ENCODE measurements at places on chromosomes 2 and 18. TPM values are rescaled to one million over a fixed set of nuclear protein-coding genes. Genes with fewer than 3 reads are reported as not detected.
A peak's percentile ranks its signal among the peaks of the same experiment; 100 is the strongest.

VWA3B gene
- total RNA-seq, result 4.1 TPM

SFT2D3 gene
- 12.5 TPM for total RNA-seq

SMYD1 gene
- 0.87 TPM for total RNA-seq

HOXD11 gene
- 0.21 TPM for total RNA-seq

DNA sequence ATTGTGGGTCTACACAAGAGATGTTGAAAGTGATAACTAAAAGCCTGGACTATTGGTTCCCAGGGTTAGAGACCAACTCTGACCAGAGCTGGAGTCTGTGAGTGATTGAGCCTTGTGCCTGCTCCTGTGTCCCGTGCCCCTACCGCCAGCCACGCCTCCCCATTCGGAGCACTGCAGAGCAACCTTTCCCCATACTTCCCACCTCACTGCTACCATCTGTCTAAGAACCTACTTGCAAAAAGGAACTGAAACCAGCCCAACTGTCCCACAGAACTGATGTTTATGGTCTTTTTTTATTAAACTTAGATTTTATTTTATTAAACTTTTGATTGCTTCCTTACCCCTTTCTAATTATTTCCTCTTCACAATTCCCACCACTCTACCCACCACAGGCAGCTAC lies 300.3 kb upstream of the MGAT5 start:
- no peak for DNase-seq

GRCh38 chr18:74942319-74942910 lies 266.5 kb downstream of the PTGR3 start:
- no peak for DNase-seq

GRCh38 chr2:37820471-37820986 lies 104.6 kb upstream of the RMDN2 start:
- no peak for DNase-seq

DNA sequence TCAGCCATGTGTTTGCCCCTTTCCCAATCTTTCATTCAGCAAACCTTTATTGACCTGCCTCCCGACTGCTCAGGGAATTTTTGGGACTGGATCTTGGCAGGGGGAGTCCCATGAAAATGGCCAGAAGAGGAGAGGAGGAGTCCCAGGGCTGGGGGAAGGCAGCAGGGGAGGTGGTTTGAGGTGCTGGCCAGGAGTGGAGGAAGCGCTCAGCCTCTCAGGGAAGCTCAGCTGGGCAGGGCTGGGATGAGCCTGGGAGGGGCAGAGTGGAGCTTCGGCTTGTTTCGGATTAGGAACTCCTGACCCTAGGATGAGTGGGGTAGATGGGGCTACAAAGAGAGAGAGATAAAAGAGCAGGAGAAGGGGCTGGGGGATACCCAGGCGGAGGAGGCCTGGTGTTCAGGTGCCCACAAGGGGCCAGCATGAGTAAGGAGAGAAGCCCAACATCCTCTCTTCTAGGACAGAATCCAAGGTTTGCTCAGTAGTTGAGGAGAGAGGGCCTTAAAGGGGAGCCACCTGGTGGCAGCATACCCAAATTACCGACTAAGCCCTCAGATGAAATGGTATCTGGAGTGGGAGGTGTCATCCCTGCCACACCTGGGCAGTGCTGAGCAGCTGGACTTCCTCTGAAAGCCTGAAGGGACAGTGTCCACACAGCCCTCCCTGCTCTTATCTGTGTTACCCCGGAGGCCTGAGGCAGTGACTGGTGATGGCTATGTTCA lies 91.1 kb downstream of the INHBB start:
- peak; percentile 37 for DNase-seq

GRCh38 chr18:23106575-23106974 lies 28.7 kb upstream of the CABLES1 start:
- DNase-seq, result no peak

DNA sequence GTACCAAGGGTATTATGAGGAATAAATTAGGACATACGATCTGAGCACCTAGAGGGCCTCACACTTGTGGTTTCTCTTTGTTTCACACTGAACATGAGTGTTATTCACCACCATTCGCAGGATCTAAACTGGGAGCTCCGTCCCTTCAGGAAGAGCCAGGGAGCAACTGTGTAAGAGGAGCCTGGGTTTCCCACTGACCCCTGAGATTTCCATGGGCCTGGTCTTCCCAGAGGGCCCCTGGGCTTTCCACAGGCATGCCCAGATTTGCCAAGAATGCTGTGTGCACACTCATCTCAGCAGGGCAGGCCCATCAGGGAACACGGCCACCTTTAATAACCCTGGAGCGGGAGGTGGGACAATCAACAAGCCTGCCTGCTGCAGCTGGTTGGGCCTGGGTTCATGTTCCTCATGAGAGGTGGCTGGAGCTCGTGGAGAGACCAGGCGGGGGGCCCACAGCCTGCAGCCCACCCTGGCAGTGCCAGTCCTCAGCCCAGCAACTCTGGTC lies 416.8 kb upstream of the MYT1L start:
- DNase-seq, result no peak

DNA sequence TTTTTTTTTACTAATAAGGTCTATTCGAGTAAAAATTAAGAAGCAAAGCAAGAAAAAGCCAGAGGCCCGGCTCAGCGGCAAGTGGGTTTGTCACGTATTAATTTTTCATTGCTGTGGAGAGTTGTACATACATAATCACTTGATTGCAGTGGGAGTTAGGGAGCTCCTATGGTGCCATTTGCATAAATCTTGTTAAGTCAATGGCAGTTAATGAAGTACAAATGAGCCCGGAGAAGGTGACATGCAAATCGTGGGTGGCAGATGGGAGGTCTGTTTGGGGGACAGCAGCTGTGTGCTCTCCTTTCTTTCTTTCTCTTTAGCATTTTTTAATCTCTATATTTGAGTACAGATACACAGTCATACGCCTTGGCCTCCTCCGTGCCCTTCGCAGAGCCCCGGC lies 317.0 kb downstream of the AGAP1 start:
- DNase-seq, result no peak

DNA sequence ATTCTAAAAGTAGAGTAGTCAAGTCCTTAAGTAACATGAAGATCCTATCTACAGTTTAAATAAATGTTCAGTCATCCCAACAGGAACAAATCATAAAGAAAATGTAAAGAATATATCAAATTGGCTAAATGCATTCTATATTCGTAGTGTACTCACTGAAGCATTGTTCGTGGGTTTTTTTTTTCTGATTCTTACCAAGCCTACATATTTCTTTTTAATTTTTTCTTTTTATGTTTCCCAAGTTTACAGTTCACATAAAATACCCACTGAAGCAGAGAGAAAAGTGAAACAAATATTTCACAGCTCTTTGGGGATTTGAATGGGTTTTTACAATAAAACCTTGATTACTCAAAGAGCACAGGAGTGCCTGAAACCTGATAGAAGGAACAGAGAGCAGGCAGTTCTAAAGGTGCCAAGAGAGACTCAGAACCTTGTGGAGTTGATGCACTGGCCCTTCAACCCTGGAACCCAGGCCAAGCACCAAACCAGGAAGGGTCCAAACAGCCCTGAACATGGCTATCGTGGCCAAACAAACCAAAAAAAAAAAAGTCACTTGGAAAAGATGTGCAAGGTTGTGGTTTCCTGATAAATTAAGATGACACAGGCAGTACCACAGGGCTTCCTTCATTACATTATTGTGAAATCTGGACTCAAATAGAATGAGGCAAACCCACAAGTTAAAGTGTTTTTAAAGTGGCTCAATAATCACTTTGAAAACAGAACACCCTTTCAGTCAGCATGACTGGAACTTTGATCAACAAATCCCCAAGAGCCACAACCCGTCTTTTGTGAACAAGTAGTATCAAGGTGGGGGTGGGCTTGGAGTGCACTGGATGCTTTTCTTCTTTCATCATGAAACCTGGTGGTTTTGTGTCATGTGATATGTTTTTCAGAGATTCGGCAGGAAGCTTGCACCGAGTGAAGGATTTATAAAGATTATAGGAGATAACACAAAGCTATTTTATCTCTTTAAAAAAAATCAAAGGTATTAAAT lies 245.0 kb upstream of the FN1 start:
- DNase-seq, result no peak

GRCh38 chr2:110219496-110220189 lies 7.3 kb upstream of the MTLN start:
- no peak for DNase-seq

DNA sequence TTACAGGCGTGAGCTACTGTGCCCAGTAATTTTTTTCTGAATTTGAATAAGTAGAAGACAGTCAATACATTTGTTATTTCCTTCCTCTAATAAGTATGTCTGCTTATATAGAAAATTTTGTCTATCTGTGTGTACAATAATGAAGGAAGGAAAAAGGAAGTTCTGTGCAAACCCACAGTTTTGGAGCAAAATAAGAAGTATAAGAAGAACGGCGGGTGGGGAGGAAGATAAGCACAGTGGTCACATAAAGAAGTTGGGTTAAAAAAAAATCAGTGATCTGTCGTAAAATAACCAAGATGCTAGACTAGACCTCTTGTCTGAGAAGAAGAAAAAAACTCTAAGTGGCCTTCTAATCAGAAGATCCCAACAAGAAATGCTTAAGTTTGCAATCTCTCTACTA lies 20.2 kb downstream of the MGAT4A start:
- no peak for DNase-seq

DNA sequence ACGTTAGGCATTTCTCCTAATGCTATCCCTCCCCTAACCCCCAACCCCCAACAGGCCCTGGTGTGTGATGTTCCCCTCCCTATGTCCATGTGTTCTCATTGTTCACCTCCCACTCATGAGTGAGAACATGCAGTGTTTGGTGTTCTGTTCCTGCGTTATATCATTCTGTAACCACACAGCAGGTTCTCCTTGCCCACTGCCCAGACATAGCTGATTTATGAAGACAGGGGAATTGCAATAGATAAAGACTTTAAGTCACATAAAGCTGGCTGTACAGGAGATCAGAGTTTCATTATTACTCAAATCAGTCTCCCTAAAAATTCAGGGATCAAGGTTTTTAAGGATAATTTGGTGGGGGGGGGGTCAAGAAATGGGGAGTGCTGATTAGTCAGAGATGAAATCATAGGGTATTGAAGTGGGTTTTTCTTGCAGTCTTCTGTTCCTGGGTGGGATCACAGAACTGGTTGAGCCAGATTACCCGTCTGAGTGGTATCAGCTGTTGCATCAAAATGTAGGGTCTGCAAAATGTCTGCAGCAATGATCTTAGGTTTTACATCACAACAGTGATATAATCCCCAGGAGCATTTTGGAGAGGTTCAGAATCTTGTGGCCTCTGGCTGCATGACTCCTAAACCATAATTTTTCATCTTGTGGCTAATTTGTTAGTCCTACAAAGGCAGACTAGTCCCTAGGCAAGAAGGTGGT lies 392.1 kb upstream of the KCNJ3 start:
- no peak for DNase-seq

DNA sequence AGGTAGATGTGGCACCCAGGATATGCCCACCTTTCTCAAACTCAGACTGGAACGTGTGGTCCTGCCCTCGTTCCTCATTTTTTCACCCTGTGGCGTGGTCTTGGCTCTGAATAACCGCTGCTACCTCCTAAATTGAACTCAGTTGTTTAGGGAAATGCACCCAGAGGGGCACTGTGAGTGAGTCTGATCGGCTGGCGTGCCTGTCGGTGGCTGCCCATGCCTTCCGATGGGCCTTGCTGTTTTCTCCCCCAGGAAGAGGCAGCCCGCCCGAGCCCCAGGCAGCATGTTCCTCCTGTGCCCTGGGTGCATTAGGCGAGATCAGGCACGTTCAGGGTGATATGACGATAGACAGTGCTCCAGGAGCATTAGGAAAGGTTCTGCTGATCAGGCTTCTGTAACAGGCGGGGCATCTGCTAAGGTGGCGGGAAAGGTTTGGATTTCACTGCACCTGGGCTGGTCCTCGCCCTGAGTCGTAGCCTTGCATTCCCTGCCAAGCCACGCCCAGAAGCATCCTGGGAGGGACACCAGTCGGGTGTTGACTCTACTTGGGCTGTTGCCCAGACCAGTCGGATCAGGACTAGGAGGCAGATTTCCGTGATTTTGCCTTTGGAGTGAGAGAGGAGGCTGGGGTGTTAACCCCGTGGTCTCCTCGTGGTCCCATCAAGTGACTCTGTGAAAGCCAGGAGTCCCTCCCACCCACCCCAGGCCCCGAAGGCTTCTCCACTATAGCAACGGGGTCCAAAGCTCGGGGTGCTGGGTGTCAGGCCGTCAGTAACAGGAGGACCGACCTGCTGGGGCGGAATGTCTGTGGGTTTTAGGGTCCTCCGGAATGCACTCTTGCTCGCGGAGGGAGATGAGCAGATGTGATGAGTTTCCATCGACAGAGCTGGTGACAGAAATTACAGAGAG lies 75.1 kb downstream of the SH3BP4 start:
- DNase-seq, result no peak

DNA sequence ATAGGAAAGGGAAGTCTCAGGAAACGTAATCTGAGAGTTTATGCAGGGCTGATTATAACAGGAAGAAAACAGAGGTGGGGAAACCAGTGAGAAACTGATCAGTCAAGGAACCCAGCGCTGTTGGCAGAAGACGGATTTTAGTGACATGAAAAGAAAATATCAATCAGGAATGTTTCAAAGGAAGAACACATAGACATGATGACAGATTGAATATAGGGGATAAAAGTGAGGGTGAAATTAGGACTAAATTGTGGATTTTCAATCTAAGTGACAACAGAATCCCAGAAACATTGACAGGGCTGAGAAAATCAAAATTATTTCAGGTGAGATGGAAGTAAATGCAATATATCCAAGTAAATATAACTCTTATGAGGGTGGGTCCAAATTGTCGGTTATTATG lies 199.8 kb upstream of the CCDC150 start:
- DNase-seq, result no peak

DNA sequence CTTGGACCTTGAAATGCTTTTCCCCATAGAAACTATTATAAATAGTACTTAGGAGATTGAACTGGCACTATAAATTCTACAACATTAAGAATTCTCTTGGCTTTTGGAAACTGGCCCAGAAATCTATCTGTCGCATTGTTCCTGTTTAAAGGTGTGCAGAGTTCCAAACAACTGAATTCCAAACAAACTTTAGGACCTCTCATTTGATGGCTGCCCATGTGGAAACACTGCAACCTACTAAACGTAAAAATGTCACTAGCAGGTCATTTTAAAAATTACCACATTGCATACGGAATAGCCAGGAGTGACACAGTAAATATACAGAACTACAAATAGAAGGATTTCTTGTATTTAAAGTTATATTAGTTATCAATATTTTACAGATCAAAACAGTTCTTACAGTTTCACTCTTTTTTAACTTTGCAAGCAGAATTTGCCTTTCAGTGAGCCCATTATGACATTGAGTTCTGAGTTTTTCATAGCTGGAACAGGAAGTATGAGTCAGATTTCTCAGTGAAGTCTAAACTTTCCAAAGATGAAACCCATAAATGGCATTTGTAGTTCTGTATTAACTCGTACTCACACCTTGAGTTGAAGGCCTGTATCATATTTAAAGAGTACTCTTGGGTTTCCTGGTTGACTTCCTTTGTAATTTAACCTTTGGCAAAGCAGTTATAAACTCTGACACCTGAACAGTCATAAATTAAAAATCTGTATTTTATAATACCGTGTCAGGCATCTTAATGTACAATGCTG lies 142.3 kb upstream of the BOD1L2 start:
- DNase-seq, result no peak

- no peak for DNase-seq
These were observed 1415.8 kb upstream of the CELF4 start for GRCh38 chr18:38981389-38981788.

DNA sequence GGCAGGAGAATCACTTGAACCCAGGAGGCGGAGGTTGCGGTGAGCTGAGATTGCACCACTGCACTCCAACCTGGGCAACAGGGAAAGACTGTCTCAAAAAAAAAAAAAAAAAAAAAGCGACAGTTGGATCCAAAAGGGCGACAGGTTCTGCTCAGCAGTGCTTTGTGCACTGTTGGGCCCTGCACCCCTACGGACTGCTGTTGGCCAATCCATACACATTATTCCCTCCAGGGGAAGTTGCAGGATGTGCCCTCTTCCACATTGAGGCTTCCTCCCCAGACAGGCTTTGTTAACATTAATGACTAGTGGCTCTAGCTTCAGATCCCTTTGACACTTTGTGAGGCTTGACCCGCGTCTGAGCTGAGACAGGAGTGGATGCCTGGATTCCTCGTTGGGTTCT lies 9.4 kb downstream of the NT5DC4 start:
- no peak for DNase-seq

Data from type B pancreatic cell (in vitro differentiated cells).